WERI-Rb-1 (cell line): ENCODE measurements at places on chromosomes 4 and X.
A peak's percentile ranks its signal among the peaks of the same experiment; 100 is the strongest.

- DNase-seq = no peak
Observed at GRCh38 chr4:136012220-136012619, 1520.1 kb downstream of the PCDH18 start.

GRCh38 chr4:36313703-36314102 is 32.3 kb downstream of the DTHD1 start:
- no peak for DNase-seq

GRCh38 chrX:133637765-133638164 is 222.5 kb upstream of the GPC4 start:
- DNase-seq = no peak

- DNase-seq = no peak
Observed at GRCh38 chr4:139962130-139962684, 191.8 kb downstream of the MAML3 start.

DNA sequence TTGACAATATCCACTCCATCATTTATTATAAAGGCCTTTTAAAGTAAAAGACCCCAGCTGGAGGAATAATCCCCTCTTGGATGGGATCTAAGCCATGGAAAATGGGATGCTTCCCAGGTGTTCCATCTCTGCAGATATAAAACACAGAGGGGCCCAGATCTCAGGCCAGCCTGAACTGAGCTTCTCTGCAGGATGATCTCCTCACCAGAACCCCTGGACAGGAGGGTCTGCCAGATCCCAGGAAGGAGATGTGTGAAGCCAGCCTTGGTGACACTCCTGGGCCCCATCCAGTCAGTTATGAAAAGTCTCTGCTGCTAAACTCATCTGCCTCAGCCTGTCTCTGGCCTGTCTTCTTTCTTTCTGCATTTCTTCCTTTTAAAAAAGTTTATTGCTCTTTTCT is 56.7 kb downstream of the HTRA3 start:
- peak; percentile 0 for DNase-seq

DNA sequence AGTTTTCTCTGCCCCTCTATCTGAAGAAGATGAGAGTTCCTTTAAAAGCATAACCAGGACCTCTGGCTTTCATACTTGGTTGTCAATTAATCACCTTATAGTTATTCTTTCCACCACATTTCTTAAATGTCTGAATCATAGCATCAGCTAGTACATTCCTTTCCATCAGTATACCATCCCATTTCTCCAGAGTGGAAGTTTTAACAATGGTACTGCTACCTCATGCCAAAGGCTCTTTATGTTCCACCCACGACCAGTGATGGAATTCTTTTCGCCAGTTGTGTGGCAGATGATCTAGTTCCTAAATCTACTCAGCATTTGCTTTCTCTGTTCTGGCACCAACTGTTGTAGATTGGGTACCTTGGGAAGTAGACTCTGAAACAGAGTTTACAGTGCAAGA is 379.8 kb downstream of the ZNF674 start:
- no peak for DNase-seq

- DNase-seq = no peak
Observed at GRCh38 chrX:132483488-132483887, 5.3 kb downstream of the MBNL3 start.

DNA sequence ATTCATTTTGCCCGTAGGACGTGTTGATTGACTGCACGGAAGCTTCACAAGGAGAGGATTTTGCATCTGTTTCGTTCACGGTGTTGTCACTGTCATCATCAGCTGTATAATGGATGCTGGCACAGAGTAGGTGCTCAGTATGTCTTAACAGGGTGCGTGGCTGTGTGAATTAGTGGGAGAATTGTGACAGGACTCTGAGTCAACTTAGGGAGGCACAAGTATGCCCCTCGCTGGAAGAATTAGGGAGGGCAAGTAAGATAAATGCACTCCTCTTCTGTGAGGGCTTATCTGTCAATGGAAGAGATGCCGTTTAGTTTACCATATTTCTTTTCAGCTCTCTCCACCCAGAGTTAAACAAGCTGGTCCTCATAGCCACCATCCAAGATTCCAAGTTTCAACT is 107.2 kb downstream of the TRIML1 start:
- DNase-seq = no peak

GRCh38 chrX:28639451-28639850 is 52.2 kb downstream of the IL1RAPL1 start:
- DNase-seq = no peak

DNA sequence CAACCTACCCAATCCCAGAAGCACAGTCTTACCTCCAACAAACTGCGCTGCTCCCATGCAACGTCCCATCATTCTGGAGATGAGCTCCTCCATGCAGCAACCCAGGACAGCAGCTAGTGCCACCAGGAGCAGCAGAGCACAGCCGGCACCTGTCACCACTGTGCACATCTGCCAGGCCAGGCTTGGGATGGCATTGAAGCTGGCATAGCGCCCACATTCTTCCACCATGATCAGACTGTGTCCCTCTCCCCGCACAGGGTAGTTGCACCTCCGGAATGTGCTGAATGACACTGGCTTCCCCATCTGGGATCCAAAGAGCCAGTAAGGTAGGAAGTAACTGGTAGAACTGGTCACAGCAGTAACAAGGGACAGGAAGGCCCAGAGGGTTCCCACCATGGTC is 8.8 kb downstream of the LHFPL1 start:
- DNase-seq = no peak

GRCh38 chrX:54788446-54788845 is 9.6 kb downstream of the ITIH6 start:
- no peak for DNase-seq

DNA sequence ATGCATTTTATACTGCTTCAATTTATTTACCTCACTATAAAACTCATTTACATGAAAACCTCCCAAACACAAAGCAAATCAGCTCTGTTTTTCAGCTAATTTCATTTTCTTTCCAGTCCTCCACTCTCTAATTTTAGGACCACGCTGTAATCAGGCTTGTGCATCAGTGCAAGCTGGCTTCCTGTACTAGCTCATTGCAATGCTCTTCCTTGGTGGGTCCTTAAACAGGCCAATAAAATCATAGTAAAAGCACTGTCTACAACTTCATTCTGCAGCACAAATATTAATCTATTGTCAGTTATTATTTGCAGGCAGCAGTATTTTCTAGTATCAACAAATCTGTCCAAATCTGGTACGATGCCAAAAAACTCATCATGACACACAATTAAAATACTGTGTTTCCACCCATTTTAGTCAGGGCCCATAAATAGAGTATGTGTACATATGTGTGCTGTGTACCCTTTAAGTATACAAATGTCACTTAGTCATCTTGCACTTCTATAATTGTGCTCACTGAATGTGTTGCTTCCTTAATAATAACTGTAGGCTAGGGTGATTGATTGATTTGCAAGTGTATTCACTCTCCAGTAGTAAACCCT is 178.2 kb upstream of the HCCS start:
- DNase-seq = no peak

DNA sequence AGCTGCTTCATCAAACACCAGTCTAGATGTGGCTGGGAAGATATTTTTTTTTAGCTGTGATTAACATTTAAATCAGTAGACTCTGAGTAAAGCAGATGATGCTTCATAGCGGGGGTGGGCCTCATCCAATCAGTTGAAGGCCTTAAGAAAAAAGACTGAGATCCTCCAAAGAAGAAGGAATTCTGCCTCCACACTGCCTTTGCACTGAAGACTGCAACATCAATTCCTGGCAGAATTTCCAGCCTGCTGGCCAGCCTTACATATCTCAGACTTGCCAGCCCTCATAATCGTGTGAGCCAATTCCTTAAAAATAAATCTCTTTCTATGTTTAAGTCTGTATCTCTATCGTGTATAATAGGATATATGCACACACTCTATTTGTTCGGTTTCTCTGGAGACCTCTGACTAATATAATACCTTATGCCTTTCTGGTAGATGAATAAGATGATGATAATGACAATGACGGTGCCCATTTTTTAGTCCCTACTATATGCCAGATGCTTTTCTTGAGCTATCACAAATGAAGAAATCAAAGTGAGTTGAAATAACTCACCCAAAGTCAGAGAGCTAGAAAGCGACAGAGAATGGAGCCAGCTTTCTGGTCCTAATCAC is 66.1 kb upstream of the SOD3 start:
- DNase-seq = no peak

GRCh38 chr4:78601013-78601412 is 49.4 kb downstream of the ANXA3 start:
- no peak for DNase-seq

DNA sequence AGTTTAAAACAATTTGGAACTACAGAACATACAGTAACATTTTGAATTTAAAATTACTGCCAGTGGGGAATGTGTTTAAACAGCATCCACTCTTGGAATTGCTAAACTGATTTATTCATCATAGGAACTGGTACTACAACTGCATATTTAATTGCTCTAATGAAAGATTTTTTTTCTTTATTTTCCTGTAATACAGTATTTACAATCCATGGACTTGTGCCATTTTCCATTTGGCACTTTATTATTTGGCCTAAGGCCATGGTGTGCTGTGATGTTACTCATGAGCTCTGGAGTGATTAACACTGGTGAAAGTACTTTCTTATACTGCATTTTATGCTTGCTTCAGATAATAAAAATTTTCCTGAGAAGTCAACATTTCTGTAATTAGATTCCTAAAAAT is 69.7 kb upstream of the NUDT6 start:
- DNase-seq = no peak

DNA sequence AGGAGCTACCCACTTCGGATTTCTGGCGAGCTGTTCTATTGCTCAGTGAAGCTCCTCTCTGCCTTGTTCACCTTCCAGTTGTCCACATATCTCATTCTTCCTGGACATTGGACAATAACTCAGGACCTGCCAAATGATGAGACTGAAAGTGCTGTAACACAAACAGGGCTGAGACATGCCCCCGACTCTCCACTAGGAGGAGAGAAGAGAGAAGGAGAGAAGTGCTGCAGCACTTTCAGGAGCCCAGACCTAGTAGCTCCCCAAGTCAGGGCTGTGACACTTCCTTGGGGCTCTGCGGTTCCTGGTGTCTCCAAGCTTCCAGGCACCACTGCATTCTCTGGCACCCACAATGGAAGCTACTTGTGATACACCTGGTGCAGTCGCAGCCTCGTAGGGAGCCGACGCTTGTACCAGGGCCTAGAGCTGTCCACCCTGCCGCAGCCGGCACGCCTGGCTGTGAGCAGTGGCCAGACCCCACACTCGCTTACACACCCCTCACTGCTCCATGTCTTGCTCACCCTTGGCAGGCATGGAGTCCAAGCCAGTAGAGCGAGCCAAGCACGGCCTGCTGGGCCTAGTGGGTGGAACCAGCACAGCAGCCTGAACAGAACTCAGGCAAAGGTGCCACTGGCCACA is 234.9 kb downstream of the TECRL start:
- DNase-seq = no peak

GRCh38 chrX:44935172-44935571 is 62.2 kb downstream of the KDM6A start:
- no peak for DNase-seq

DNA sequence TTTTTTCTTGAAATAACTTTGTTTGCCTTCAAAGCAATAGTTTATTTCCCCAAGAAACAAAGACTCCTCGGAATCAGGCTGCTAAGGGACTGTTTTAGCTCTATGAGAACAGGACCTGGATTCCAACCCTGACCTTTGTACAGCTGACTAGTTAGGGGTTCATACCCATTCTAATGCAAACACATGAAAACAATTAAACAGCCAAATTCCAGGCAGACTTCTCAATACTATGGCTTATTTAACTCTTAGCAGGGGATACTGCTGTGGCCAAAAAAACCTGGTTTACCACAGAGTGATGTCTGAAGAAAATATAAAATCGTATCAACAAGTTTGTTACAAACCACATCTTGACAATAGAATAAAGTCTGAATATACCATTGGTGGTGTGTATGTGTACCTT is 129.6 kb upstream of the INTU start:
- DNase-seq = no peak

DNA sequence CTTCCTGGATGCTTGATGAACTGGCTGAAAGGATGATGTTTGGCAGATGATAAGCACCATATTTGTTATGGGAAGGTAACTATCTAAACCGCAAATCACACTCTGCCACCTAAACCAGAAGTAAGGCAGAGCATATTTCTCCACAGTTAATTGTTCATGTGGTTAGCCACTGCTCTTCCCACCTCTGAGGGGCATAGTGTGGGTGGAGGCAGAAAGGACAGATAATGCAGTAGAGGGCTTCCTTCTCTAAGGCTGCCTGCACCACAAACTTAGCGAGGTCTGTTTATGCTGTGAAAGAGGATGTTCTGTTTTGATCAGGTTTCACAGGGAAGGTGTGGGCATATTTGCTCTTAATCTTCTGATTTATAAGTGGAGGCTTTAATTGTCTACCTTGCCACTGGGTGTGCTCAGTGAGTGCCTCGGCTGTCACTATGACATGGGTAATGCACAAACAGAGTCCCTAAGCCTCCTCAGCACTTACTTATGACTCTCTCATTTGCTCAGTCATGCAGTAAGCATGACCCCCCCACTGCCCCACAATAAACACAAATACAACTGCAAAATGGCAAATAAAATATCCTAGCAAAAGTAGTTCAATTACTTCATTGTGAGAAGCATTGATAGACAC is 401.0 kb downstream of the TMA16 start:
- DNase-seq = peak; percentile 49

DNA sequence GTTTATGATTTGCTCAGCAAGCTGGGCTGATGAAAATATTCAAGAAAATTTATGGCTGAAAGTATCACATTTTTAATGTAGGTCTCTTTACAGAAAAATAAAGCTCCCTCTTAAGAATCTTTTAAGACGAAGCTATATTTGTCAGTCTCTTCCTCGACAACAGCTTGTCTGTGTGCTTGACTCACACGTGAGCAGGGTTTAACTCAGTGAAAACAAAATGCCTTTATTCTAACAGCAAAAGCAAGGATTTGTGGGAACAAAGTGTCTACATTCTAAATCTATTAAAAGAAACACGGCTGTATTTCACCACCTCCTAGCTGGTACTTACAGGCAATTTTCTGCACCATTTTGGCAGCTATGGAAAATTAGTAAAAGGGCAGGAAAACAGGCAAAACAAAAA is 75.5 kb downstream of the NYX start:
- DNase-seq = no peak

GRCh38 chr4:81651243-81651899 is 179.7 kb upstream of the RASGEF1B start:
- no peak for DNase-seq
